HT1080 (cell line): ENCODE measurements at places on chromosomes 1 and 21. TPM values are rescaled to one million over a fixed set of nuclear protein-coding genes. Genes with fewer than 3 reads are reported as not detected.

The LAX1 gene
- total RNA-seq = 0.20 TPM in 1 of 2 replicates, not detected in the other

The CRYAA gene
- total RNA-seq = not detected in 2 replicates

The SUSD4 gene
- 0.58 and 1.0 TPM in 2 replicates for total RNA-seq

The DIPK1A gene
- 2.3 and 2.9 TPM in 2 replicates for total RNA-seq

The FASLG gene
- not detected in 2 replicates for total RNA-seq

The S1PR1 gene
- total RNA-seq = 13.7 and 15.5 TPM in 2 replicates

The PADI2 gene
- not detected in 2 replicates for total RNA-seq

The LCA5L gene
- 0.03 and 0.20 TPM in 2 replicates for total RNA-seq

The TMEM125 gene
- total RNA-seq = not detected in 2 replicates

The TNFRSF8 gene
- 6.1 and 7.7 TPM in 2 replicates for total RNA-seq

The SLC44A3 gene
- total RNA-seq = 0.30 and 0.31 TPM in 2 replicates

The NTMT2 gene
- not detected in 2 replicates for total RNA-seq
